Muscle of back (tissue), 13 donors: ENCODE measurements at places on chromosomes 4 and X.

- no peak for DNase-seq
These were observed 67.5 kb upstream of the ATP8A1 start for GRCh38 chr4:42724451-42724850.

- DNase-seq: peak; percentile 53
These were observed 62.5 kb downstream of the PJA1 start for GRCh38 chrX:69102612-69103194.

- DNase-seq: no peak
These were observed 170.8 kb upstream of the GATB start for GRCh38 chr4:151931563-151931962.

- no peak for DNase-seq
These were observed 39.6 kb downstream of the CCNI start for GRCh38 chr4:77036206-77036605.

DNA sequence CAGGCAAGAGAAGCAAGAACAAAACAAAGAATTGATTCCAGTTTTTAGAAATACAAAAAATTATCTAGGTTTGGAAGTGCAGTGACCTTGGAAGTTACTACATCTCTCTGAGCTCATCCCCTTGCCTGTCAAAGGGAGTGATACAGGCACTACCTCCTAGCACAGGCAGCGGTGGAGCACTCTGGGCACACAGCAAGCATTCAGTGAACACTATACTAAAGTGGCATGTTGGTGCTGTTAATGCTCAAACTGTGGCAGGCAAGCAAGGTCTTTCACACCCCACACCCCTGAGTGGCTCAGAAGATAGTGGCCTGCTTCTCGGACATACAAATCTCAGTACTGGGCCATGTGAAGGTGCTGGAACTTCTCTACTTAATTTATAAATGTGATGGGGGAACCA is 51.2 kb downstream of the DRD5 start:
- no peak for DNase-seq

GRCh38 chr4:123102897-123103471 is 180.6 kb upstream of the NUDT6 start:
- DNase-seq: peak; percentile 65

DNA sequence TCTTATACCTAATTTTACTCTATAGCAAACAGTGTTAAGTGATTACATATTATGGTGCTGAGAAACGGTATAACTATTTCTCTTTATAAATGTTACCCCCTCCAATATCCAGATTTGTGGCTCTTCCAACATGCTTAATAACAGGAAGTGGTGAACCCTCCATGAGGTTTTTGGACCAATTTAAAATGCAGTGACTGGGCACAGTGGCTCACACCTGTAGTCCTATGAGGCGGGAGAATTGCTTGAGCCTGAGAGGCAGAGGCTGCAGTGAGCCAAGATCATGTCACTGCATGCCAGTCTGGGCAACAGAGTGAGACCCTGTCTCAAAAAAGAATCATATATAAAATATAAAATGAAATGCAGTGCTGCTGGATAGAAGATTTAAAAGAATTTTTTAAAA is 137.3 kb downstream of the MGST2 start:
- DNase-seq: no peak

- DNase-seq: peak; percentile 54
These were observed 19.7 kb downstream of the FNIP2 start for GRCh38 chr4:158788516-158788915.
